IPS DF 6.9 (cell line): ENCODE measurements at places on chromosomes 6 and 20.

- no peak for DNase-seq
Observed at GRCh38 chr6:122995921-122996793, at the start of gene CLVS2. Gene CLVS2, plus strand, starts transcription at chr6:122996235. Its CDS starts 1,543 bp downstream, at chr6:122997778.

DNA sequence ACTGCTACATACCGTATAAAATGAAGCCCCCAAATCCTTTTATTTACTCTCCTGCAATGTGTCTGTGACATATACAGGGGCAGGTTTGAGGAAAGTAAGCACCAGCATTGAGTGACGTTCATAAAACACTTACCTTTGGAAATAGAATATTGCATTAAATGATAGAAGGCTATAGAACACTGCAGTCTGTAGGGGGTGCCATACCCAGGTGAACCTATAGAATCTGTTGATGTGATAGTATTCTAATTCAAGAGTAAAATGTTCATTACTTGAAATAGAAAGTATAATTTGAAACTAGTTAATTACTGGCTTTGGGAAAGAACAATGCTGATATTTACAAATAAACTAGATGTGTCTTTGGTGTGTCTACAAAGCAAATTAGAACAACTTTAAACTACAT is 47.0 kb upstream of the PRL start:
- no peak for DNase-seq

DNA sequence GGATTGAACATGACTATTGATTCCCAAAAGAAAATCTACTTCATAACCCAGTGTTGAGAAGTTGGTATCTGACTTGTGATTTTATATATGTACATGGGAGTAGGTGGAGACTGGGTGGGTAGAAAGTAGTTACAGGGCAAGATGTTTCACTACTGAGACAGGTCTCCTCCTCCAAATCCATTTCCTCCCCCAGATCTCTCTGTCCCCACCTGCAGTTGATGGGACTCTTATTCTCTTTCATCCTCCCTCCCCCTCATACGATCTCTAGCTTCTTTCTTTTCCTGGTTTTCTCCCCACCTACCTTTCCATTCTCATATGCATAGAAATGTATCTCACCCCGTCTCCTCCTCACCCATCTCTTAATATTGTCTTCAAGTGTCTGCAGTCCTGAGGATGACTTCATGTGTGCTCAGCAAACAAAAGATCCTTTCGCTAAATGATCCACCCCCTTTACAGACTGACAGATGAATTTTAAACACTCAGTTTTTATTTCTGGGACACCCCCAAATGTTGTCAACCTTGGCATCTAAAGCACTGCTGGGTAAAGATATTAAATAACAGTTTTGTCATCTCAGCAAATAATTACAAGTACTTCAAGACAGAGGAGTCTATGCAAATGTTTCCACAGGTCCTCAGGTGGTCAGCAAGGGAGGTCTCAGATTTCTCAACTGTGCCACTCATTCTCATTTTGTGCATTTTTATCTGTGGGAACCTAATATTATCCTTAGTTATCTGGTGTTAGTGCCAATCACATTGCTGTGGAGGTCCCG is 18.7 kb upstream of the HECA start:
- no peak for DNase-seq

- DNase-seq: no peak
Observed at GRCh38 chr20:32536851-32537656, 48.1 kb downstream of the NOL4L start.

DNA sequence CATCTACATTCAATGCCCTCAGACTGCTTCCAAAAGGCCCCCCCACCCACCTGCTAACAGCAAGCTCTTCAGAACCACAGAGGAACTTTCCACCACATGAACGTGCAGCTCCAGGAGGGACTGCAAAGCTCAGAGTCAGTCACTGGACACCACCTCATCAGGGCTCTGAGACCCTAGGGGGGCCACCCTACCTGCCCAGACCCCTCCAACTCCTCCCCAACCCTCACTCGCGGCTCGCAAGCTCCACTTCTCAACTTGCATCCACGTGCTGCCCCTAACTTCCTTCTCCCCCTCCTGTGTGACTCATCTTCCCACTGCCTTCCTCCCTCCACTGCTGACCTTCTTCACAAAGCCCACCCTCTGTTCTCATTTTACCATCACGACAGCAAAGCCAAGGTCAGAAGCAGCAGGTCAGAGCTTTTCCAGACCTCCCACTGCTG is 6.5 kb downstream of the MBOAT1 start:
- no peak for DNase-seq

GRCh38 chr6:156509496-156509895 is 267.7 kb upstream of the ARID1B start:
- no peak for DNase-seq

- no peak for DNase-seq
Observed at GRCh38 chr6:149084808-149085556, 232.5 kb upstream of the TAB2 start.

DNA sequence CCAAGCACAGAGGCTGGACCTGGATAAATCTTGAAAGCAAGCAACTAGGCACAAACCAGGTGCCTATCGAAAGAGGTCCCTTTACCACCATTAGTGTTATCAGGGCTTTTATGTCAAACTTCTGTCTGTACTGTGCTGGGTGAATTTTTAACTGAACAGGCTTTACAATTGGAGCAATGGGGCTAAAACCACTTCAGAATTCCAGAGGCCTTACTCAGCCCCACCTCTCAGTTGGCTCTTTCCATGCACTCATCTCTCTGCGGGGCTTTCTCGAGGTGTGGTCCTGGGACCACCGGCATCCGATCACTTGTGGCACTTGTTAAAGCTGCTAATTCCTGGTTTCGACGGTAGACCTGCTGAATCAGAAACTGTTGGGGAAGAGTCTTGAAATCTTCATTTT is 232.5 kb downstream of the SOX4 start:
- DNase-seq: no peak

DNA sequence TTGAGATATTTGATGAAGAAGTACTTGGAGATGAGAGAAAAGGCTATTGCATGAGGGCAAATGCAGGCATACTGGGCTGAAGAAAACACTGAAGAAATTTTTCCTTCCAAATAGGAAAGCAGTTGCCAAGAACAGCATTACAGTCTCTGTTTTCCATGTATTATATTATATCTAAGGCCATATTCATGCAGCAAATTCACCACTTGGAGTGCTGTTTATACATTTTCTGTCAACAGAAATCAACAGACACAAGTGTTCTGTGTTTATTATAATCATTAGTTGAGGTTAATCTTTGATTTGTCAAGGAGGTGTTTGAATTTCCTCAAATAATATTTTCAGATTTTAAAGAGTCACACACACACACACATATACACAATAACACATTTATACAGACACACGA is 268.8 kb upstream of the PLCB4 start:
- DNase-seq: no peak

DNA sequence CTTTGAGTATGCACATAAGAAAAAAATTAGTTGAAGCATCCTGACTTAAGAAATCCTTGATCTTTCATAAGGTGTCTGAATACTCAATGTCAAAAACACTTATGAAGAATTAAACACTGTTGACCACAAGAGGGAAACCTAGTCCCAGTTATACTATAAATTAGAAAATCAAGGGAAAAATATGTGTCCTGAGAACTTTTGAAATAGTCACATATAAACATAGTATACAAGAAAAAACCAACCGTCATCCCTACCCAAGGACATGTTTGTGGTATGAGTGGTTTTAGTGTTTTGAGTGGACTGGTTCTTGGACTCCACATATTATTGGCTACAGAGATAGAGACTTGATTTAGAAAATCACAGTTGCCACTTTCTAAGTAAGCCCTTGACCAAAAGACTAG is 7.6 kb upstream of the HLA-DRA start:
- DNase-seq: no peak

DNA sequence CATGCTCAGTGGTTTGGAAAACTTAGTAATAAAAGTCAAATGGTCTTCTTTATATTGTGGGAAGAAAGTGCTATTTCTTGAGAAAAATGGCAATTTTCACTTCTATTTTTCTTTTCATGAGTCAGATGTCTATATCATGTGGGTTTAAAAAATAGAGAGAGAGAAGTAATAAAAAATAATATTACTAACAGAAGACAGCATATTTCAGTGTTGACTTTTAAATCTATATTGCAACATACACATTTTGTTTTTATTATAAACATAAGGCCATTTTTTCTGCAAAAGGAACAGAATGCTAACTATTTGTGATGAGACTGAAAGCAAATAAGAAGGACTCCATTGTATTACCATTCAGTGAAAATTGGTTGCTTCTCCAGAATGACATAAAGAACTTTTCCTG is 135.1 kb upstream of the CNR1 start:
- DNase-seq: no peak

DNA sequence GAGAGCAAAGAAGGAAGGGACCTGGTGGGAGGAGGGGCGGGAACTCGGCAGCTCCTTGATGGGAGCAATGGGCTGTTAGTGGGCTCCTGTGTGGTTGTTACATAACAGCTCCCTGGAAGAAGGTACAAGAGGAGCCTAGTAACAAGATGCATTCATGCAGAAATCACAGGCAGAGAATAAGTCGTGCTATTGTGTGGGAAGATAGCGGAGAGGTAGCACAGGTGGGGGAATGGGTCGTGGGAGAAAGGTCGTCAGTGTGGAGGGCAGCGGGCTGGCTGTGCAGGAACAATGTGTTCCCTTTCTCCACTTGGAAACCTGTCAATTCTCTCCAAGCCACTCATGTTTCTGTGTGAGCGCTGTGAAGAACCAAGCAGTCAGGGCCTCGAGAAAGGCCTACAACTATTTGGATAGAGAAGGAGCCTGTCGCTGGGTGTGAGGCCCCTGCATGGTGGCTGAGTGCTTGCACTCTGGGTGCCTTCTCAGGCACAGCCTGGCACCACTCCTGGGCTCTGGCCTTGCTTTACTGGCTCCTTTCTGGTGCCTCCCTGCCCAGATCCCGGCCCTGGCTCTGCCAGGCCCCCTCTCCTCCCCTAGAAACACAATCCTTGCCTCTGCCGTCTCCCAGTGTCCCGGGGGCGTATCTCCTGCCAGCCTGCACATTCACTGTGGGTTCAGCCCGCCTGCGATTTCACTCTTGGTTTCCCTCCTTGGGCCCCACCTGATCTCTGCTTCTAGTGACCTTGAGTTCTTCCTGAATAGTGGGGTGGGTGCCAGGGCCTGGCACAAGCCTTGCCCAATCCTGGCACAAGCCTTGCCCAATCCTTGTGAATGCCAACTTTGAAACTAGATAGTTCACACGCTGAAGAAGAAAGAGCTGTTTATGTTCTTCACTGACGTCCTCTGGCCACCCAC is 7.4 kb upstream of the FGD2 start:
- no peak for DNase-seq

- no peak for DNase-seq
Observed at GRCh38 chr6:36949636-36950035, 4.9 kb upstream of the PI16 start.

DNA sequence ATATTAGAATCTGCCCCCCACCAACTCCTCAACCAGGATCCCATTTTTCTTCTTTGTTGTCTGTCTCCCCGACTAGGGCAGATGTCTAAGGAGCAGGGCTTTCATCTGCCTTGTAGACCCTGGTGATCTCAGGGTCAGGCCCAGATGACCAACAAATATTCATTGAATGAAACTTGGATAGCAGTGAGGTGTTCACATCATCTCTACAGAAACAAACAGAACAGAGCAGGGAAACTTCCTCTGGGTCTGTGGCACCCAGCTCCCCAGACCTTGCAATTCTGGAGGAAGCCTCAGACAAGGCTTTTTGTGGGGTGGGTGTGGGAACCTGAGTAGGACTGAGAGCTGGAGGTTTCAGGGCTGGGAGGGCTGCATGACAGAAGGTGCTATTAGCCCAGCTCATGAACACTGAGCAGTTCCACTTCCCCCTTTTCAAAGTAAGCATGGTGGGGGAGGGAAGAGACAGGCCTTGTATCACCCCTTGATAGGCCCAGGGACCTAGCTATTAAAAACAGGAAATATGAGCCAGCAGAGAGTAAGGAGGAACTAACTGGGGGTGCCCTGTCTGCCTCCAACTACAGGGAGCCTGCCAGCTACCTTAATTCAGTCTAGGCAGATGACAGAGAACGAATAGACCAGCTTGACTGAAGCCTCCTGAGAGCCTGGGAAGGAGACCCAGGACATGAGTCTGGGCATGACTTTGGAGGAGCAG is 37.3 kb upstream of the TOP1 start:
- no peak for DNase-seq
